Spinal cord (tissue), 10 donors: ENCODE measurements at places on chromosomes 4 and X. TPM values are rescaled to one million over a fixed set of nuclear protein-coding genes. Genes with fewer than 3 reads are reported as not detected.

DNA sequence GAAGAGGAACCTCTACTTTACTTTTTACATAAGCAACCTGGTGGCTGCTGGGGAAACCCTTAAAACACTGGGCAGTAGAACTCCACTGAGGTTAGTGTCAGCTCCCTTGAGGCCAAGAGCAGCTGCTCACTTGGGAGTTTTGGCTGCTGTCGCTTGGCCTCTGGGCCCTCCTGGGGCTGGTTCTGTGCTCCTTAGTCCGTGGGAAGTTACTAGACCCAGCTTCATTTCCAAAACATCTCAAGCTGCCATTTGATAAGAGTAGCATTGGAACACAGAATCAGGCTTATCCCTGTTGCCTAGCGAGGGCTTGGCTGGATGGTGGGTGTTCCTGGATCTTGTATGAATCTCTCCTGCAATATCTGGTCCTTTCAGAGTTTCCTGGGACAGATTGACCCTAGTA lies 26.1 kb downstream of the RNF4 start:
- DNase-seq: no peak

The CXorf49 gene
- 0.88 TPM for total RNA-seq

The FRG2 gene
- not detected for total RNA-seq

The MAMLD1 gene
- 9.3 TPM for total RNA-seq

DNA sequence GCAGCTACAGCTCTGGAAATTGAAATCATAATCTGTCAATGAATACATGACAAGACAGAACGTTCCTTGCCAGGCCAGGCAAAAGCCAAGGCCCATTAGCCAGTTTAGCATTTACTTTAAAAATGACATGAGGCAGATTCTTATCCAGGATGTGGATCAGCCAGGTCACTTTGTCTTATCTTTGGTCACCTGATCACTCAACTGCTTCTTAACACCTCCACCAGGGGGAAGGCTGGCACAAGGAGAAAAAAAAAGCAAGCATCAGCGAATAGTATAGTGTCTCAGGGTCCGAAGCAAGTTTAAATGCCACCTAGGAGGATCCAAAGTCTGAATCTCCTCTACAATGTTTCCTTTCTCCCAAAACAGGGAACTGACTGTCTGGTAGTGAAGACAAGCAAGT lies 18.8 kb downstream of the ATP1B4 start:
- no peak for DNase-seq

DNA sequence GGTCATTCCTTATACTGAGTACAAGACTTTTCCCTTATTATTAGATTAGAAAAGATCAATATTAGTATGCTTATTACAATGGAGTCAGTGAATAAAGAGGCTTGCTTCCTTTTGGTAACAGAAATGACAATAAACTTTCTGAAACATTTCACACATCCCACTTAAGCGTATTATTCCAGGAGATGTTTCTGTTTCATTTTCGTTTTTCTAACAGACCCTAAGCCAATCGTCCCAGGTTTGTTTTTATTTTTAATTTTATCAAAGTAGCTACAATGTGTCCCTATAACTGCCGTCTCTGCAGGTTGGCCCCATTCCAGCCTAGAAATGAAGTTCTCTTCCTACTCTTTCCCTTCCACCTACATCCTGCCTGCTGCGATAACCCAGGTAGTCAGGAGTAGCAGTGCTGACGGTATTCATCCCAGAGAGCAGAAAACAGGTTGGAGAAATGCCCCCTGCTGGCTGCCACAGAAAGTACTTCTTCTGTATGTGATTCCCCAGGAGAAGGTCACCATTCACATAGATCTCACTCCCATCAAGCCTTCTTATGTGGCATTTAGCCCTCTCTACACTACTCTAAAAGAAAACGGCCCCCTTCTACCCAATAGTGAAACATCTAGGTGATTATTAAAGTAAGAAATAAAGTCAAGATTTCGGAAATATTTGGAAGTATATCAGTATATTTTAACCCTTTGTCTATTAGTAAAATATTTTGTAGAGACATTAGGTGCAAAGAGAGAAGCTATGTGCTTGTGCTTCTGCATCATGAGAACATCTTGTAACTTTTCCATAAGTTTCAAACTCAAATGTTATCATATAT lies 40.4 kb downstream of the ENPEP start:
- DNase-seq: peak; percentile 74

DNA sequence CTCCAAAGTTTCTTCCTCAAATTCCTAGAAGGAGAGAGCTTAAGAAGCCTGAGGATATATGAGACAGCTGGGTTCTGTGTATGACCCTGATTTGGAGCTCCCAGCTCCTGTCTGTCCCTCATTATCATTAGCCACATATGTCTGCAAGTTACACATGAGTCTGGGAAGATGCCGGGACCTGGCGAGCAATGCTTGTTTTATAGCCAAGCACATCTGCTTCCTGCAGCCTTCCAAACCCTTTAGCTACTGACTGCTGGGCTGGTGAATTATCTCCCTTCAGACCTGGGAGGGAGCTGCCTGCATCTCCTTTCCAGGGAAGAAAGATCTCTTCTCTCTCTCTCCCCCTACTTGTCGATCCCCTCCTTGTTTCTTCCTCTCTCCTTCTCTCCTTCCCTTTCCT lies 556.7 kb upstream of the BOD1L1 start:
- DNase-seq: peak; percentile 67

DNA sequence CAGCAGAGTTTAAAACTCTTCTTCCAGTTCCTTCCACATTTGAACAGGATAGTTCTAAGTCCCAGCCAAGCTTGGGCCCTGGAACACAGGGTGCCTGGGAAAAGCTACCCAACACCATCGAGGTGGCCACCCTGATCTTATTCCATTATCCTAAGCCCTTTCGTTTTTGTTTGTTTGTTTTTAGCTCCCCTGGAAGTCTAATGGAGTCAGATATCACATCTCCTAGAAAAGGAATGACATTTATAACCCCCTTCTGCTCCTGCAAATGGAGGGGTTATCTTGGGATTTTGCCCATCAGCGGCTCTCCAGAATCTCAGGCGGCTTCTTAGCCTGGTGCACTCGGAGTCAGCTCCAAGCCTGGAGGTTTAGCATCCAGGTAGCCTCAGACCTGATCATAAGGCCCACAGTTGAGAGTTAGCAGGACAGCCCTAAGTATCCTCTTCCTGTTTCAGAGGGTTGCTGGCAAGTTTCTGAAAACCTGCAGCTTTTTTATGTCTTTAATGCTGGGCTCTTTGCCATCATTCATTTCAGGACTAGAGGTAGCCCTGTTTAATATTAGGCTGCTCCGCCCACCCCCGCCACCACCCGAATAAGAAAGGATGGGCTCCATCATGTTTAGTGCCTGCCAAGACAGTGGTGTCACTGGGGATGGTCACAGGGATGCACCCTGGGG lies 230.0 kb upstream of the LNX1 start:
- DNase-seq: no peak

The AWAT2 gene
- total RNA-seq: not detected

The SPANXN3 gene
- not detected for total RNA-seq

DNA sequence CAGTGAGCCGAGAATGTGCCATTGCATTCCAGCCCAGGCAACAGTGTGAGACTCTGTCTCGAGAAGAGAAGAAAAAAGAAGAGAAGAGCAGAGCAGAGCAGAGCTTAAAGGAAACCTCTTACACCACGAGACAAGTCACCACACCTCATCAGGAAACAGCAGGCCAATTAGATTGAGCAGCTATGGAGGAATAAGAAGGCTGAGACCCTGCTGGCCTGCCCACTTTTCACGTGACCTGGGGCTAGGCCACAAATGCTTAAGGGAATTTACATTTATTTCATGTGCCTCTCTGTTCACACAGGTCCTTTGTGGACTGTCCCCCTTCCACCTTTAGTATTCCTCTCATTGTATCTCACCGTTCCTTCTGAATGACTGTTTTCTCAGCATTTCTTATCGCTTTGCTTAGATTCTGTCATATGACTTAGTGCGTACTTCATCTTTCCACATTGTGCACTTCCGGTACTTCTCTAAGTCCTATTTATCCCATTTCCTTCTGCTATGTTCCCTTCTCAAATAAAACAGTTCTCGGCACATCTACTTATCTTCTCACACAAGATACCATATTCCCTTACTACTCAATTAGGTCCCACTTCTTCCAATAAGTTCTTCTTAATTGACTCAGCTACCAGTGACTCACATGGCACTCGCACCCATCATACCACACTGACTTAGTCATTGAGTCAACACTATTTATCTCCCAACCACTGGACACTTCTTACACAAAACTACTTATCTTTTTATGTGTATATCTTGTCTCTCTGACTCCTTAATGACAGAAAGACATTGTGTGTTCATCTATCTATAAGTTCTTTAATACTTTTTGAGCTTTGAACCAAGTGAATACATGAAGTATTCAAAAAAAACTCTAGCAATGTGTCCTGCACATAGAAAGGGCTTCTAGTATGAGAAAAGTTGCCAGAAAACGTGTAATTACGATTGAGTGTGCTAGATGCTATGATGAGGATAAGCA lies 11.0 kb downstream of the CUL4B start:
- no peak for DNase-seq

GRCh38 chr4:53563824-53564223 lies 27.5 kb downstream of the LNX1 start:
- no peak for DNase-seq
